ENCODE measurements at places on chromosomes 16 and 17. TPM values are rescaled to one million over a fixed set of nuclear protein-coding genes. Genes with fewer than 3 reads are reported as not detected.

Gene ZFP3
- 0.89 TPM for total RNA-seq

Gene SMIM5
- total RNA-seq, result 0.52 TPM

Gene MED1
- total RNA-seq, result 38.2 TPM

Gene KRT12
- not detected for total RNA-seq

Gene G6PC3
- total RNA-seq, result 168 TPM

All from A549 treated with CpdA at 1 μM for 4 hours (cell line).